ENCODE measurements at places on chromosomes 7 and 10. TPM values are rescaled to one million over a fixed set of nuclear protein-coding genes. Genes with fewer than 3 reads are reported as not detected.

Gene NEUROG3
- total RNA-seq: not detected

Gene PAX2
- total RNA-seq: not detected

Gene ADARB2
- 14.1 TPM for total RNA-seq

Gene MAGI2
- total RNA-seq: 0.25 TPM

Gene CPVL
- 1.3 TPM for total RNA-seq

Gene CLRN3
- total RNA-seq: not detected

Gene LAMB1
- not detected for total RNA-seq

Gene FRAT2
- total RNA-seq: 30.4 TPM

Gene STAG3
- 6.5 TPM for total RNA-seq

Gene SPDYE5
- 0.29 TPM for total RNA-seq

- no peaks in the 10 kb centered on the region for H3K4me1 ChIP-seq
- DNase-seq: no peak
- peaks cover 5% of the 10 kb centered on the region for H3K27me3 ChIP-seq
- no peaks in the 10 kb centered on the region for H3K36me3 ChIP-seq
Measured at GRCh38 chr7:25583621-25584020, 355.3 kb upstream of the NPVF start.

DNA sequence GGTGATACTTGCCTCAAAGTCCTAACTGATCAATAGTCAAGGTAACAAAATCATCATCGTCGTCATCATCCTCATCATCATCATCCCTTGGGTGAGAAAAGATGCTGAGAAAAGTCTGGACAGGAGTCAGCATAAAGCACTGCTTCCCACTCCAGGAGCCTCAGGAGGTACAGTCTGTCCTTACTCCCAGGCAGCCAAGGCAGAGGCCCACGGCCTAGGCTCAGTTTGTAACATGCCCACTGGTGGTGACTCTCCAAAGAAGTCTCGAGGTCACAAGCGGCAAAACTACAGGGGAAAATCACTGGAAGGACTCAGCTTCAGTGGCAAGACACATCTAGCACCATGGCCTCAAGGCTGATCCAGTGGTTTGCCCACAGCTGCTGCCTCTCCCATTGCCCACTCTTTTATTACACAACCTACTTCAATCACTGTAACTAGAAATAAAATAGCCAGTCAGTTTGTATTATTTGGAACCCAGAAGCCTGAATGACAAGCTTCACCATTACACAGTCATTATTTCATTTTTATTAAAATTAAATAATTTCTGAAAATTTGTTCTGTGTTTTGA, 150.4 kb downstream of the SRPK2 start:
- H3K36me3 ChIP-seq: no peaks in the 10 kb centered on the region
- no peak overlapping the region for H3K27ac ChIP-seq
- no peak for DNase-seq
- no peaks in the 10 kb centered on the region for H3K27me3 ChIP-seq
- no peak overlapping the region for H3K4me3 ChIP-seq
- H3K4me1 ChIP-seq: peaks cover 25% of the 10 kb centered on the region

GRCh38 chr10:117432866-117433265, 57.6 kb upstream of the PDZD8 start:
- no peaks in the 10 kb centered on the region for H3K27me3 ChIP-seq
- no peak overlapping the region for H3K4me3 ChIP-seq
- no peak overlapping the region for H3K27ac ChIP-seq
- no peaks in the 10 kb centered on the region for H3K36me3 ChIP-seq
- DNase-seq: no peak
- no peaks in the 10 kb centered on the region for H3K4me1 ChIP-seq

- no peaks in the 10 kb centered on the region for H3K4me1 ChIP-seq
- H3K4me3 ChIP-seq: no peak overlapping the region
- no peak overlapping the region for H3K27ac ChIP-seq
Measured at GRCh38 chr10:98253499-98253898, 14.5 kb downstream of the LOXL4 start.

GRCh38 chr10:95236068-95236903, 42.2 kb downstream of the ACSM6 start:
- H3K27ac ChIP-seq: no peak overlapping the region
- DNase-seq: no peak
- no peaks in the 10 kb centered on the region for H3K36me3 ChIP-seq
- no peak overlapping the region for H3K4me3 ChIP-seq

GRCh38 chr10:20970044-20970443, 72.9 kb upstream of the NEBL start:
- no peaks in the 10 kb centered on the region for H3K27me3 ChIP-seq
- no peaks in the 10 kb centered on the region for H3K36me3 ChIP-seq
- H3K4me1 ChIP-seq: no peaks in the 10 kb centered on the region
- H3K27ac ChIP-seq: no peak overlapping the region
- no peak overlapping the region for H3K4me3 ChIP-seq

- H3K27ac ChIP-seq: no peak overlapping the region
- no peaks in the 10 kb centered on the region for H3K36me3 ChIP-seq
- H3K4me1 ChIP-seq: no peaks in the 10 kb centered on the region
- no peaks in the 10 kb centered on the region for H3K27me3 ChIP-seq
Measured at GRCh38 chr7:157035302-157035701, 24.8 kb upstream of the MNX1 start.

- no peaks in the 10 kb centered on the region for H3K36me3 ChIP-seq
- no peak overlapping the region for H3K4me3 ChIP-seq
- peaks cover 16% of the 10 kb centered on the region for H3K4me1 ChIP-seq
- H3K27ac ChIP-seq: no peak overlapping the region
Measured at GRCh38 chr7:155808549-155809331, 3.5 kb downstream of the SHH start.

GRCh38 chr10:11810313-11810766, 12.8 kb upstream of the PROSER2 start:
- H3K27me3 ChIP-seq: no peaks in the 10 kb centered on the region
- DNase-seq: no peak
- no peaks in the 10 kb centered on the region for H3K4me1 ChIP-seq
- no peak overlapping the region for H3K27ac ChIP-seq

DNA sequence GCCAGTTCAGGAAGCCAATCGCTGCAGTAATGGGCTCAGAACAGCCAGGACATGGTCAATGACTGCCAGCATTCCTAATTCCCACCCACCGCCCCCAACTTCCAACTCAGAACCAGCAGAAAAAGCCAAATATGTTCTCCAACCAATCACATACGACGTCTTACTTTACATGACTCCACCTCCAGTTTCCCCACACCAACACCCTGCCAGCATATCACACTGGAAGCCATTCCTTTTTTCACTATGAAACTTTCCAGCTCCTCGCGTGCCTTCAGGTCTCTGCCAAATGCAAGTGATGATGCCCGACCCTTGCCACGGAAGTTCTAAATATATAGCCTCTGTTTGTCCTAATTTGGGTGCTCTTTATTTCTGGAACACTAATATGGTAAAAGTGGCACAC, 12.5 kb downstream of the NPS start:
- H3K36me3 ChIP-seq: no peaks in the 10 kb centered on the region
- DNase-seq: no peak
- no peaks in the 10 kb centered on the region for H3K27me3 ChIP-seq
- no peak overlapping the region for H3K27ac ChIP-seq

- no peaks in the 10 kb centered on the region for H3K36me3 ChIP-seq
- H3K4me3 ChIP-seq: no peak overlapping the region
- peaks cover 19% of the 10 kb centered on the region for H3K4me1 ChIP-seq
- no peak overlapping the region for H3K27ac ChIP-seq
- DNase-seq: no peak
Measured at GRCh38 chr10:37854626-37855025, 2.8 kb downstream of the ZNF248 start.

DNA sequence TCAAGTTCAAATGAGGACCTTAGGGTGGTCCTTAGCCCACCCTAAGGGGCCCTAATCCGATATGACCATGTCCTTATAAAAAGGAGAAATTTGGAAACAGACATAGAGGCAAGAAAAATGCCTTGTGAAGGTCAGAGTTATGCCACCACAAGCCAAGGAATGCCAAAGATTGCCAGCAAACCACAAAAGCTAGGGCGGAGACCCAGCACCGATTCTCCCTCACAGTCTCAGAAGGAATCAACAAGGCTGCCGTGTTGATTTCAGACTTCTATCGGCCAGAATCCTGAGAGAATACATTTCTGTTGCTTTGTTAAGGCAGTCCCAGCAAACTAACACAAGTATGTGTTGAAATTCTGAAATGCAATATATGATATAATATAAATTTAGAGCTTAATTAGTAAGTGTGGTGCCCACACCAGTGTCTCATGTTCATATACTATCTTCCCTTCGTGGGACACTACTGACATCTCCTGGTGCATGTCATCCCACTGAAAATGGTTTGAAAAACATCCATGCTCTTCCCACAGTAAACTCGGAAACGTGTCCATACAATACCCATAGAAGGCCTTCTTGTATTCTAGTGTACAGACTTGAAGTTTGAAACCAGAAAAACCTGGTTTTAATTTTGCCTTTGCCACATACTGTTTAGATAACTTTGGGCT, 349.0 kb downstream of the TNS3 start:
- no peaks in the 10 kb centered on the region for H3K27me3 ChIP-seq
- H3K27ac ChIP-seq: no peak overlapping the region
- no peak for DNase-seq

- H3K4me3 ChIP-seq: no peak overlapping the region
- H3K27ac ChIP-seq: no peak overlapping the region
- no peaks in the 10 kb centered on the region for H3K27me3 ChIP-seq
- no peaks in the 10 kb centered on the region for H3K36me3 ChIP-seq
- no peak for DNase-seq
- peaks cover 16% of the 10 kb centered on the region for H3K4me1 ChIP-seq
Measured at GRCh38 chr10:73628405-73628804, 12.9 kb downstream of the MYOZ1 start.

DNA sequence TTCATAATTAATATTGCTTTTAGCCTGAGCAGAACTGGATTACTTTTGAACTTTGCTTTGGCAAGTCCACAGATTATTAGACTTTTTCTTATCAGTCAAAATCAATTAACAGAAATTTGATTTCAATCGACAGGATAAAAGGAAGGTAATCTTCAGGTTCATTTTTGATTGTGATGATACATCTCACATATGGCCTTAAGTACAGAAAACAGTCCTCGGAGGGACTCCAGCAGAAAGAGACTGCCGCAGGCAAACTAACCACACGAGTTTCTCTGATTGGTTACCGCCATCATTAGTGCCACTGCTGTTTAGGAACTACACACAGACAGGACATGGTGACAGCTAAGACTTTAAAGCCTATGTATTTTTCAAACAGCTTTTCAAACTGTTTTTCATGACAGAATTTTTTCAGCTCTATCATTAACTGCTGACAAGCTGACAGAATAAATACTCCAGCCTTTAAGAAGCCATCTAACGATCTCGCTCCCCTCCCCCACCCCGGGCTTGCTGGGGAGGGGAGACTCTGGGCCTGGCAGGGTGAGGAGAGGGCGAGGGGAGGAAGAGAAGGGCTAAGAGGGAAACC, 668.2 kb downstream of the KCNMA1 start:
- H3K4me3 ChIP-seq: no peak overlapping the region
- no peak overlapping the region for H3K27ac ChIP-seq
- no peaks in the 10 kb centered on the region for H3K27me3 ChIP-seq
- no peak for DNase-seq
- no peaks in the 10 kb centered on the region for H3K36me3 ChIP-seq

- no peak for DNase-seq
- peaks cover 51% of the 10 kb centered on the region for H3K4me1 ChIP-seq
- no peak overlapping the region for H3K4me3 ChIP-seq
- no peak overlapping the region for H3K27ac ChIP-seq
Measured at GRCh38 chr7:129845178-129845971, 107.4 kb downstream of the UBE2H start.
